ENCODE measurements at places on chromosomes 7 and 10.

DNA sequence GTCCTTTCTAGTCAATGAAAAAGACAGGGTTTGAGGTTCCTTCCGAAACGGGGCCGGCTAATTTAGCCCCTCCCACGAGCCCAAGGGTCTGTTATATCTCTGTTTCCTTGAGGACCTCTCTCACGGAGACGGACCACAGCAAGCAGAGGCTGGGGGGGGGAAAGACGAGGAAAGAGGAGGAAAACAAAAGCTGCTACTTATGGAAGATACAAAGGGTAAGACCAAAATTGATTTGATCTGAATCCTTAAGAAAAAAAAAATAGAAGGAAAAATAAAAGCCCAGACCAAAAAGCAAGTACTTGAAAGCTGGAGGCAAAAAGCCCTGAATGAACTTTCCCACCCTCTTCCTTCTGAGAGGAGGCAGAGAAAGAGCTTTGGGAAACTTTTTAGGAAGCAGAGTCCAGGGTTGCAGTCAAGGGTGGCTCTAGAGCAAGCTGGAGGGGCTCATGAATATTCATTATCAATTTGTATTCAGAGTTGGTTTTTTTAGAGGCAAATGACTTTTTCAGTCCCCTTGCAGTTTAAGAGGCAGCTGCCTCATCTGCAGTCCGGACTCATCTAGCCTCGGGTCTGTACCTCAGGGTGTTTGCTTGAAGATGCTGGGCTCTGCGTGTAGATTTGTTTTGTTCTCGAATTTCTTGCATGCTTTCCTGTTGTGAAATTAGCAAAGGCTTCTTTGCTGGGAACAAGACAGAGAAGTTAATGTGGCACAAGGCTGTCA is at the start of gene ENTPD1:
ENTPD1 (plus strand) TSS at position 123 of the 721 bp plus-strand sequence; CDS start at position 200, 77 bp downstream.
- no peak for DNase-seq

- DNase-seq: no peak
These were observed 137.4 kb upstream of the GRB10 start for GRCh38 chr7:50920031-50920635.

DNA sequence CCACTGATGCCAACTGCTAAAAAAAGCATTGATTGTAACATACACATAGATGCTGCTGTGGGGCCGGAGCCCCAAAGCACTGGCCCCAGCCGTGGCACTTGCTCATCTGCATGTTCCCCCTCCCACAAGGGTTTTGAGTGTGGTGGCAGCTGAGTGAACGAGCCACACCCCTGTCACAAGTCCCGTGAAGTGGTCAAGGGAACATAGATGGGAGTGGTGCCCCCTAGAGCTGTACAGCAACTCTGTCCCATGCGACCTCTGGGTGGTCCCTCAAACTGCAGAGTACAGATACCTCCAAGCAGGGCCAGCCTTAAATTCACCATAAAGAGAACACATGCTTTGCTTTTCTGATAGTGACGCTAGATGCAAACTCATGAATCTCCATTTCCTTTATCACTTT is 503.3 kb upstream of the NRP1 start:
- no peak for DNase-seq

DNA sequence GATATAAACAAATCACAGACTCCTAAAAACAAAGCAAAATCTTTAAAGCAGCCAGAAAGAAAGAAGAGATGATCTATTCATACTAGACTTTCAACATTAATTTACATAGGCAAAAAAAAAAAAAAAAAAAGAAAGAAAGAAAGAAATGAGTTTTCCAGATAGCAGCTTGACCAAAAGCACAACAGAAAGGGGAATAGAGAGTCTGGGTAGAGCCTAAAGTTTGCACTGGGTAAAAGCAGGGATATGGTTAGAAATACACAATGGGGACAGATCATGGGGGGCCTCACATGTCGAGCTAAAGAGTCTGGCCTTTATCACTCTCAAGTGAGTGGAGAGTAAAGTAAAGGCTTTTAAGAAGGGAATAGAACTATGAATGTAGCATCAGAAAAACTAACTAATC is 169.8 kb downstream of the SGMS1 start:
- DNase-seq: no peak

DNA sequence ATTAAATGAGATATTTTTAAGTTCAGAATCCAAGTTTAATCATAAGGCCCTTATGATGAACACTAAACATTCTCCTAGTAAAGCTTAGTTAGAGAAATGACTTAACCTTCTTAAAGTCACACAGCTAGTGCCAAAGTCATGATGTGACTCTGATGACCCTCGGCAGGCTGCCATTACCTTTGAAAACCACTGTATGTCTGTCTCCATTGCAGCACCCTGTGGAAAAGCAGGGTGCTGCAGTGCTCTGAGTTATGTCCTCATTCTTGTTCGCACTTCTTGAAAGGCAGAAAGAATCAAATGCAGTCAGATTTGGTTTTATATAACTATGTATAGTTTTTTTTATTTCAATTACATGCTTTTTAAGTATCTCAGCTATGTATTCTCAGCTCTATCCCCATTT is 105.0 kb downstream of the PHTF2 start:
- no peak for DNase-seq

- DNase-seq: no peak
These were observed 3.0 kb downstream of the ZNF488 start for GRCh38 chr10:47381103-47381395.

GRCh38 chr10:122571892-122572291 is 11.3 kb downstream of the DMBT1 start:
- DNase-seq: no peak

DNA sequence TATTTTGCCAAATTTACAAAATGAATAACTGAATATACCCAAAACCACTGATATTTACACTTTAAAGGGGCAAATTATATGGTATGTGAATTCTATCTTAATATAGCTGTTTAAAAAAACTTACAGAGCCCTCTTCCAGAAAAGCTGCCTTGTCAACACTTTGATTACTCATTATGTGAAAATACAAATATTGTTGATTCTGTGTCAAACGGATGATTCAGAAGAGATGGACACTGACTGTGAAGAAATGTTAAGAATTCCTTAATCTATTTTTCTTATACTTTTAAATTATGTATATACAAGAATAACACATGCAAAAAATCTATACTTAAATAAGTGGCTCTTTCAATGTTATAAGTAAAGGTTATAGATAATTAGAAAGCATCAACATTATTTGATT is 41.5 kb downstream of the SMURF1 start:
- DNase-seq: no peak

DNA sequence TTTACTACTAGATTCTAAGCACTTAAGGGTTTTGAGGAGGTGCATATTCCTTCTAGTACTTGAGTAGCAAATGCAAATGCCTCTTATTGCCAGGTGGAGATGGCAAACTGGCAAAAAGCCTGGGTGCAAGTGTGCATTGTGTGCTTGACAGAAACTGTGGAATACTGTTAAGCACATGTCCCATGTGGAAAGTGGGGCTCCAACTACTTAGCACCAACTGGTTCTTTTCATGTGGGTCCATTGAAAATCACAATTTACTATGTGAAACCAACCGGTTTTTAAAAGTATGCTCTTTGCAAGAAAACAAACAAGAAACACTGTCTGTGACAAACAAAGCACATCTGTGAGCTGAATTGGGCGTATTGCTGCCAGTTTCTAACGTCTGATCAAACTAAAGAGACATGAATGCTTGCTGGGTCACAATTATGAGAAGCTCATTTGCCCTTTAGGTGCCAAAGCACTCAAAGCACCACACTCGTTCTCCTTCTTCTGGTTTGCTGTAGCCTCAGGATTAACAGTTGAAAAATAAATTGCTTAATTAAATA is 197.4 kb downstream of the SEMA3E start:
- no peak for DNase-seq

DNA sequence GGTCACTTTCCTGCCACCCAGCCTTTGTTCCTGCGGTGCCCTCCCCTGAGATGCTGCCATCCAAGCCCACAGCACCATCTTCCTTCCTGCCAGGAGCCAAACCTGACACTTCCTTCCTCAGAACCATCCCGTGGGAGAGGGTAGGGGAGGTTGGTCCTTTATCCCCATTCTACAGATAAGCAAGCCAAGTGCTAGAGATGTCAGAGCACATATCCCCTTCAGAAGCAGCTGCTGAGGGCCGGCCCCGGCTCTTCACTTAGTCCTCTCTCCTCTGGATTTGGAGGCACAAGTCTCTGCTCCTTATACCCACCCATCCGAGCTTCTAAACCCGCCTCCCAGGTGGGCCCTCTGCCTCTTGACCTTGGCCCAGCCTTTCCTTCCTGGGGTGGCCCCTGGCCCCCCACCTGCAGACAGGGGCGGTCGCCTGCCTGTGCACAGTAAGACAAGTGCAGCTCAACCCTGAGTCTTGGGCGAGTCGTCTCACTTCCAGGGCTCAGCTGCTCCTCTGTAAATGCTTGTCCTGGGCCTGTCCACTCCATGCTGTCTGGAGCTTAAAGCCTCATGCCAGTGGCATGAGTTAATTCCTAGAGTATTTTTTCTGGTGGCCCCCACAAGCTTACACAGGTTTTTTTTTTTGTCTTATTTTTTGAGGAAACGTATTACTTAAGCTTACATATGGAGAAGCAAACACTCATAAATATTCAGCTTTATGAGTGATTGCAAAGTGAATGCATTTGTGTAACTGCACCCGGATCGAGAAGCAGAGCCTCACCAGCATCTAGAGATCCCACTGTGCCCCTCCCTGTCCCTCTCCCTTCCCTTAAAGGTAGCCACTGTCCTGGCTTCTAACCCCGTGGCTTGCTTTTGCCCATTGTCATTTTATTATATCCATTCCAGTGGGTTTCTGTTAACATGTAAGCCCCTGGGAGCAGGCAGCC is 125.1 kb downstream of the CDH23 start:
- DNase-seq: no peak

DNA sequence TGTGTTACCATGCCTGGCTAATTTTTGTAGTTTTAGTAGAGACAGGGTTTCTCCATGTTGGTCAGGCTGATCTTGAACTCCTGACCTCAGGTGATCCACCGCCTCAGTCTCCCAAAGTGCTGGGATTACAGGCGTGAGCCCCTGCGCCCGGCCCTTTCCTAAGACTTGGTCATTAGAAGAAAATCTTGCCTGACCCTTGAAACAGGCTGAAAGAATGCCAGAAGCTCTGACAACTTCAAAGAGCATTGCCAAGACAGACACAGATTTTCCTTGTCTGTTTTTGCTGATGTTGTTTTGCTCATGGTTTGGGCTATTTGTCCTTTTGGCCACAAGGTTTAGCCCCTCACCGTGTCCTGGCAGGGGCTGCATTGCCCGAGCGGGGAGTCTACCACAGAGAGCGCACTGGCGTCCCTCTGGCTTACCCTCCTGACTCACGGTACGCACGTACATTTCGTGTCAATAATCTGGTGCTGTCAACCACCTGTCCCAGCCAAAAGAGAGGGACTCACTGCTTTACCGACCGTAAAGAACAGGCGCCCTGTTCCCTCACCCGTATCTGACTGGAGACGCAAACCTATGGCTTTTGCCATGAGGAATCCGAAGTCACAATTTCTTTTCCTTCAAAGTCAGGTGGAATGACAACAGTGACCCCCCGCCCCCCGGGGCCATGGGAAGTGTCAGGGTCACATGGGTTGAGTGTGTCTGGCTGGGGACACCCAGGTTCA is 10.1 kb upstream of the INPP5A start:
- DNase-seq: no peak

GRCh38 chr7:72538856-72539255 is 126.7 kb upstream of the CALN1 start:
- no peak for DNase-seq

GRCh38 chr7:28702171-28702570 is 256.0 kb downstream of the TRIL start:
- no peak for DNase-seq

GRCh38 chr7:20129920-20130319 is 87.3 kb downstream of the MACC1 start:
- no peak for DNase-seq

- DNase-seq: no peak
These were observed 79.3 kb downstream of the JCAD start for GRCh38 chr10:29980084-29980483.

DNA sequence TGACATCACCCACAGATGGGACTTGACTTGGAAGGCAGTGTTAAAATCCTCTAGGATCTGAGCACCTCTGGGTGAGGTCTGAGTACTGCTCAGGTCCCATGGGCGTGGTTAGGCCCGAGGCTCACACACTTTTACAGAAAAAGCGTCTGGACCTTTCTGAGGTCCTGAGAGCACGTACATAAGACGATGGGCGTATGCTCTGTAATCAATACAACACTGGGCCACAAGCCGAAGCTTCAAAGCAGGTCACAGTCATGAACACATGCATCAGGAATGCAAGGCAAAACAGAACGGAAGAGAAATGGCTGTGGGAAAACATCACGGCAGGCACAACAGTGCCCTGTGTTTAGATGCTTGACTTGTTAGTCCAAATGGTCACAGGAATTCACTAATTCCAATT is 112.2 kb downstream of the LARP4B start:
- no peak for DNase-seq

DNA sequence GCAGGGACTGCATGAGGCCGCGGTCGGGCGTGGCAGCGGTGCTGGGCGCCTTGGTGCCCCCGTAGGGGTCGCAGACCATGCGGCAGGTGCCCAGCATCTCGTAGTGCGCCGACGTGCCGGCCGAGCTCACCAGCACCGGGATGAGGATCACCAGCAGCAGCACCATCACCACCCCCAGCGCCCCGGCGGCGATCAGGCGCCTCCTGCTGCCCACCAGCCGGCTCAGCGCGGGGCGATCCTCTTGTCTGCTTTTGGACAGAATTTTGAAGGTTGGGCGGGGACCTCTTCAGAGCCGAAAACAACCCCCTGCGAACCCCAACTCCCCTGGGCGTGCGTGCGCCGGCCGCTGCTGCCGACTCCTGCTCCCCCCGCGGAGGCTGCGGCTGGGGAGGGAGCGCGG is 779 bp downstream of the C1QL3 start:
- DNase-seq: peak; percentile 62

GRCh38 chr10:803041-803741 is 113.7 kb upstream of the DIP2C start:
- no peak for DNase-seq

- DNase-seq: no peak
These were observed 48.6 kb upstream of the KIF5B start for GRCh38 chr10:32104622-32105509.

DNA sequence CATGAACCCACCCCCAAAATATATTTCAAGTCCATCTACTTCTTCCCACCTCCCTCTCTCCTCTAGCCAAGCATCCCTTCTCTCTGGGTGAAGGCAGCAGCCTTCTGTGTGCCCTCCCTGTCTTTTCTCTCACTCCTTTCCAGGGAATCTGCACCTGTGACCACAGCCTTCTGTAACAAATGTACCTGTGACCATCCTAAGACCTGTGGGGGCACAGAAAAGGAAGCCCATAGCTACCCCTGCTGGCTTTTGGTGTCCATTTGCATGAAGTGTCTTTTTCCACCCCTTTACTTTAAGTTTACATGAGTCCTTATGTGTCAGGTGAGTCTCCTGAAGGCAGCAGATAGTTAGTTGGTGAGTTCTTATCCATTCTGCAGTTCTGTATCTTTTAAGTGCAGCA is 2.0 kb upstream of the TBXAS1 start:
- DNase-seq: no peak

- no peak for DNase-seq
These were observed 195.1 kb downstream of the EXOC4 start for GRCh38 chr7:133448012-133448411.

GRCh38 chr10:97222326-97222961 is 36.7 kb upstream of the SLIT1 start:
- peak; percentile 55 for DNase-seq

- DNase-seq: no peak
These were observed 76.4 kb downstream of the MAP3K8 start for GRCh38 chr10:30510184-30510931.

GRCh38 chr10:46050941-46051623 is 5.0 kb upstream of the MSMB start:
- no peak for DNase-seq

- no peak for DNase-seq
These were observed 102.8 kb downstream of the KAT6B start for GRCh38 chr10:74929197-74929596.

GRCh38 chr7:44608916-44609648 is 2.7 kb downstream of the OGDH start:
- DNase-seq: no peak

GRCh38 chr10:76031099-76031498 is 599.7 kb downstream of the LRMDA start:
- no peak for DNase-seq

All from SK-N-DZ (cell line).